ENCODE measurements at places on chromosomes 2 and 18.

DNA sequence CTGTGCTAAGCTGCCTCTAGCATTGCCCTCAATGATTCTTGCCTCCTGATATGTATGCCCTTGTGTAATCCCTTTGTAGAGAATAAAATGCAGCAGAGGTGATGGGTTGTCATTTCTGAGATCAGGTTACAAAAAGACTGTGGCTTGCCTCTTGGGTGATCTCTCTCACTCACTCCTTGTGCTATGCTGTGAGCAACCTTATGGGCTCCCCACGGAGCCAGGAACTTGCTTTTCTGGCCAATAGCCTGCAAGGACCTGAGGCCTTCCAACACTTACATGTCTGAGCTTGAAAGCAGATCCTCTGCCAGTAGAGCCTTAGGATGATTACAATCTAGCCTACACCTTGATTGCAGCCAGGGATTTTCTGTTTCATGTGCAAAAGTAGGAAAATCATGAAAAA, 123.1 kb upstream of the XIRP2 start:
- DNase-seq = no peak

GRCh38 chr2:23241121-23241520, 143.9 kb upstream of the KLHL29 start:
- DNase-seq = no peak

DNA sequence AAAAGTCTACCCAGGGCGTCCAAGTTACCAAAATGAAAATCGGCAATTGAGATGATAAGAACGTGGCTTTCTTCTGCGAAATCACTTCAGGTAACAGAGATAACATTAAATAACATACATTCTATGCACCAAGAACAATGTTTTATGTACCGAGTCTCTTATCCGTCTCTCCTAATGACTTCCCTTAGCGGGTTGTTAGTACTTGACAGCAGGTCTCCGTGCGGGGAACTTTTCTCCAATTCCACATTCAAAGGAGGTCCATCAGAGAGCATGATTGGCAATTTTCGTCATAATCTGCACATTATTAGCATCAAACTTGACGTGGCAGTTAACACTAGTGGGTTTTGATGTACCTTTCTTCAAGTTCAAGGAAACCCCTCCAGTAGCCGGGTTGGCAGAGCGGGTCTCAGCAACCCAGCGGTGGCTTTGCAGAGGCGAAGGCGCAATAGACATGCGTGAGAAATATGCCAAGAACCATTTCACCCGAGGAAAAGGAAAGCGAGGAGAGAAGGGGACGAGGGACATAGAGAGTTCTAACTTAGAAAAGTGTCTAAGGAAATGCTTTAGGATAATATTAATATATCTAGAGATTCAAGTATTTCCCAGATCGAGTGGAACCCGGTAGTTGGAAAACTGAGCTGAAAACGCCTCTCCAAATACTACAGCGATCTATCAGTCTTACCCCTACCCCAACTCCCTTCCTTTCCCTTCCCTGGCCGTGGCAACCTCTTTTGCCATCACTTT, 5.0 kb downstream of the EVX2 start:
- no peak for DNase-seq

GRCh38 chr2:174750923-174751441, 13.3 kb downstream of the CHRNA1 start:
- DNase-seq = no peak

- DNase-seq = no peak
Observed at GRCh38 chr2:227793148-227793712, 20.4 kb upstream of the CCL20 start.

DNA sequence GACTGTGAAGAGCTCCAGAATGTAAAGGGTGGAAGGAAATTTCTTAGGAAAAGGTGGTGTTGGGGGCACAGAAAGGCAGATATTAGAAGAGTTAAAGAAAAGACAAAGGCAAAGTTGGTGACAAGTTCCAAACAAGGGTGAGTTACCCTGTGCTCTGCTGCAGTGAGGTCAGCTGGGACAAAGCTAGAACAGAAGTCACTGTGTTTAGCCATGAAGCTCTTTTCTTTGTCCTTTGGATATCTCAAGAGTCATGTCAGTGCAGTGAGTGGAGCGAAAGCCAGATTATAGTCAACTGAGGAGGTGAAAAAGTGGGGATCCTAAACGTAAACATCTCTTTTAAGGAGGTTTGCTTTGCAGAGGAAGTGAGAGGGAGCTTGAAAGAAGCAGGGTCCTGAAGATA, 187.8 kb upstream of the ALPP start:
- DNase-seq = no peak

- DNase-seq = no peak
Observed at GRCh38 chr2:230951396-230951795, 26.4 kb upstream of the GPR55 start.

- DNase-seq = peak; percentile 72
Observed at GRCh38 chr2:171244466-171244969, 83.8 kb upstream of the TLK1 start.

- DNase-seq = no peak
Observed at GRCh38 chr2:198692907-198693510, 764.7 kb downstream of the SATB2 start.

- no peak for DNase-seq
Observed at GRCh38 chr18:47979611-47980200, 49.2 kb upstream of the SMAD2 start.

- DNase-seq = no peak
Observed at GRCh38 chr2:226398580-226398979, 401.0 kb downstream of the IRS1 start.

DNA sequence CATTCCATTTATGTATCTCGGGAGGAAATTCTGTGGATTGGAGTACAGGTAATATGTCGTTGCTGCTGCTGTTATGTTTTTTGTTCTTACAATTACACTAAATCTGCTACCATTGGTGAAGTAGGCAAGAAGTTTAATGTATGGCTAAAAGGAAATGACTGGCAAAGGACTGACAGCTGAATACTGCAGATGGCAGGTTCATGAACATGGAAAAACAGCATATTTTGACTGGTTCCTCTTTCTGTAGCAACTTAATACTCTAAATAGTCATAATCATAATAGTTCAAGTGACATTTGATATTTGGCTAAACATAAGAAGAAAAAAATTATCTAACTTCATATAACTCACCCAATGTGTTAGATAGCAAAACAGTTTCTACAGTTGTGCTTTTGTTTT, 84.5 kb upstream of the PGAP1 start:
- DNase-seq = no peak

GRCh38 chr18:45998244-45998643, 31.1 kb upstream of the EPG5 start:
- DNase-seq = no peak

GRCh38 chr2:81650048-81650971, 1345.8 kb upstream of the LRRTM1 start:
- DNase-seq = no peak

DNA sequence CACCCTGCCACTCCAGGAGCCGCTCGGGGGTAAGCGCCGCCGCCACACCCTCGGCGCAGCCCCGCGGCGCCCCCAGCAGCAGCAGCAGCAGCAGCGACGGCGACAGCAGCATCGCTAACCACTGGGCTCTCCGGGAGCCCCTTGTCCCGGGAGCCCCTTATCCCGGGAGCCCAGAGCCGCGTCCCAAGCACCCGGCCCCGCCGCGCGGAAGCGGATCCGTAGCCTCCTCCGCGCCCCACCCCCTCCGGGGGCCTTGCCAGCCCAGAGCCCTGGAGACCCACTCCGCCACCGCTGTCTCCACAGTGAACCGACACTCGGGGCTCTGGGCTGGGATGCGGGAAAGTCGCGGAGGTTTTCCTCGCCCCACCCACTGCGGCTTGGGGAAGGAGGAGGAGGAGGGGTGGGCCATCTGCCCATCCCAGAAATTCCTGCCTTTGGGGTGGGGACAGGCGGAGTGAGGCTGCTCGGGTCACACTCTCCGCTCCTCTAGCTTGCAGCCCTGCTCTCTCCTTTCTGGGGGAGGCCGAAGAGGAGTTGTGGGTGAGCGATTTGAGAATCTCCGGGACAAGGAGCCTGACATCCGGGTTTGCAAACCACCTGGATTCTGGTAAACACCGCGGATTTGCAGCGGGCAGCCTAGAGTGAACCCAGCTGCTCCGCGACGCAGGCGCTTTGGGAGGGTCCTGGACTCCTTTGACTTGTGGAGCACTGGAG, at the start of gene PLA2R1:
Gene PLA2R1, minus strand, starts transcription at position 324 of the 714 bp plus-strand sequence. Its CDS starts 212 bp downstream, at position 112.
- peak; percentile 23 for DNase-seq

DNA sequence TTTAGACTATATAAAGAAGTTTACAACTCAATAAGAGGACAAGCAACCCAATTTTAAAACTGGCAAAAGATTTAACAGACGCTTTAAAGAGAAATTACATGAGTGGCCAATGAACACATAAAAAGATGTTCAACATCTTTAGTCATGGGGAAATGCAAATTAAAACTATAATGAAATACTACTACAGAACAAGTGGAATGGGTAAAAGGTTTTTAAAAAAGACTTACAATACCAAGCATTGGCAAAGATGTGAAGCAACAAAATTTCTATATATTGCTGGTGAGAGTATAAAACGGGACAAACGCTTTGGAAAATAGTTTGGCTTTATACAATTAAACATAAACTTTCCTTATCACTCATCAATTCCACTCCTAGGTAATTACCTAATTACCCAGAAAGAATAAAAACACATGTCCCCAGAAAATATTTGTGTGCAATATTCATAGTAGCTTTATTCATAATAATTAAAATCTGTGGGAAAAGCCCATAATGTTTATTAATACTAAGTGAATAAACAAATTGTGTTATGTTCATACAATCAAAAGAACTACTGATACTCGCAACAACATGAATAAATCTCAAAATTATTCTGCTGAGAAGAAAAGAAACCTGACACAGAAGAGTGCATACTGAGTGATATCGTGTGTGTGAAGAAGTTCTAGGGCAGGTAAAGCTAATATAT, 76.7 kb upstream of the MYCN start:
- no peak for DNase-seq

DNA sequence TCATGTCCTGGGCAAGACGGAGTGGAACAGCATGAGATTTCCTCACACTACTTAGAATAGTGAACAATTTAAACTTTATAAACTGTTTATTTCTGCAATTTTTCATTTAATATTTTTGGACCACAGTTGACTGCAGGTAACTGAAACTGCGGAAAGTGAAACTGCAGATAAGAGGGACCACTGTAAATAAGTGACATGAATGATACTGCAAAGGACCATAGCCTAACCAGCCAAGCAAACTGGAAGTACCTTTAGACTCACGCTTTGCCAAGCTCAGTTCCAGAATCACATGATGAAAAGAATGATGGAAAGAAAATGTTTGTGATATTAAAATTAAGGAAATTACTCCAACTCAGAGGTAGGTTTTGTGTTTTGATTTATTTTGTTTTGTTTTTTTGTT, 94.6 kb upstream of the ITGA4 start:
- no peak for DNase-seq

DNA sequence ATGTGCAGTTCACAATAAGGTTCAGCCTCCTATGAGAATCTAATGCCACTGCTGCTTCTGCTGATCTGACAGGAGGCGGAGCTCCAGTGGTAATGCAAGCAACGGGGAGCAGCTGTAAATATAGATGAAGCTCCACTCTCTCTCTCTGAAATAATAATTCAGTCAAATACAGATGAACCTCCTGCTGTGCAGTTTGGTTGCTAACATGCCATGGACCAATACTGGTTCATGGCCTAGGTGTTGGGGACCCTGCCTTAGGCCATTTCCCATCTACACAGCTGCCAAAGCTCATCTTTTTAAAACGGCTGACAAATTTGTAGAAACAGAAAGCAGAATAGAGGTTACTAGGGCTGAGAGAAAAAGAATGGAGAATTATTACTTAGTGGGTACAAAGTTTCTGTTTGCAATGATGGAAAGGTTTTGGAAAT, 10.7 kb upstream of the HNRNPA3 start:
- no peak for DNase-seq

DNA sequence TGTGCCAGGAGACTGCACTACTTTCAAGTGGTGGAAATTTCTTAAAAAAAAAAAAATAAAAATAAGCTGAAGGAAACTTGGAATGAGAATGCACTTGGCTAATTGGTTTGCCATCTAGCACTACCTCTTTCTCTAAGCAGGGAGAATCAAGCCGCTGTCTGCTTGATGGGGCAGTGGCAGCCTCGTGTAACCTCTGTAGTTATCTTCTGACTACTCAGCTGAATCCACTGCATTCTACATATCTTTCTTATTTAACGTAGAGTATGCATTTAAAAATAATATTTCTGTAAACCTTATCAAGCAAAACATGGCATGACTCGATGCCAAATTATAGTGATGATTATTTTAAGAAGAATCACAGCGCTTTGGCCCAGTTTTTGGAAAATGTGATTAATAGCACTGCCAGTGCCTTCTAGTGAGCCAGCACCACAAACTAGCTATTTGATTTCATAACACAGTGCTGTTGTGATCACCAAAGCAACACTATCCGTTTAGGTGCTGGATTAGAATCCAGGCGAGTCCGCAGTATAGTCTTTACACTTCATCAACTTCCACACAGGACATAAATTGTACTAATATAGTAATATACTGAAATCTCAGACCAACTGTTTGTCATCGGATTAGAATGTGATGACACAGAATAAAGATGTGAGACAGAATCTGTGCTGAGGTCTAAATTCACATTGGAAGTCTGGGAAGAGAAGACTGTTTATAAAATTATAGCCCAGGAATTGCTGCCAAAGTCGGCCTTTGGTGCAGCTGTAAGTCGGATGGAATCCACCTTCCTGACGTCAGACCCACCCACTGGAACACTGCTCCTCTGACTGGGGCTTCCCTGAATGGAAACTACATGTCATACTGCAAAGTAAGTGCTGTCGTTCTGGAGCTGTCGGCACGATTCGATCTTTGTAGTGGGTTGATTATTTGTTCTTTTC, 136.5 kb upstream of the ETAA1 start:
- DNase-seq = no peak

GRCh38 chr2:204251158-204251997, 293.9 kb upstream of the PARD3B start:
- DNase-seq = no peak

DNA sequence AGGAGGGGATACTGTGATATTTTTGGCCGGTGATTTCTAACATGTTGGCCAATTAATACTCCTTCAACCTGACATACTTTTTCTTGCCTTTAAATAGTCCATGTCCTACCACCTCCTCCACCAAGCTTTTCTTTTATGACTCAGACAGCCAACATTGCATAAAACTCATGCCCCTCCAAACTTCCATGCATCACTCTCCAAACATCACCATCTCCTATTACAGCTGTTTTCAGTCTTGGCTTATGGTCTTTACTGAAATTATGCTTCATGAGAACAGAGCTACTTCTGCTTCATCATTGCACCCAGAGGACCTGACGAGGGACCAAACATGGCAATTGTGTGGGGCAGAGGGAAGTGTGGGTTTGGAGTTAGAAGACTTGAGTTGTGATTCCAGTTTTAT, 305.4 kb downstream of the LPIN1 start:
- no peak for DNase-seq

DNA sequence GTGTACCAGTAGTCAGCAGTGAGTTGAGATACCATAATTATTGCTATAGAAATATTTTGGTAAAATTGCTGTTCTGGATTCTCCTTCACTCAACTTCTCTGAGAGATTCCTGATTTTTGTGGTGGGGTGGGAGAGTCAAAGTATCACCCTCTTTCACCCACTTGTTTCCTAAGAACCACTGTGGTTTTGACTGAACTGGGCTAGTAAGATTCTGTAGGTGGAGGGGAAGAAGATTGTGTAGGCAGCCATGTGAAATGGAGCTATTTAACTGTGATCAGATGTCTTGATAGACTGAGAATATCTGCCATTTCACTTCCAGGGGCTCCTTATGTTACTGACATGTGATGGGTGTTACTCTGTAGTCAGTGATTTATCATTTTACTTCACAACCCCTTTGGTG, 45.3 kb downstream of the BIRC6 start:
- no peak for DNase-seq

GRCh38 chr2:231189571-231190495, 8.6 kb upstream of the ARMC9 start:
- no peak for DNase-seq

- DNase-seq = no peak
Observed at GRCh38 chr18:47420130-47420529, 168.7 kb upstream of the SKOR2 start.

Measured in NT2/D1 (cell line).